Transverse colon (tissue), 4 donors: ENCODE measurements at places on chromosomes 1 and 21. TPM values are rescaled to one million over a fixed set of nuclear protein-coding genes. Genes with fewer than 3 reads are reported as not detected.

The SHISAL2A gene
- 8.2 TPM for total RNA-seq

- no peak for DNase-seq
These were observed 9.4 kb upstream of the ELAPOR1 start for GRCh38 chr1:109104364-109105151.

DNA sequence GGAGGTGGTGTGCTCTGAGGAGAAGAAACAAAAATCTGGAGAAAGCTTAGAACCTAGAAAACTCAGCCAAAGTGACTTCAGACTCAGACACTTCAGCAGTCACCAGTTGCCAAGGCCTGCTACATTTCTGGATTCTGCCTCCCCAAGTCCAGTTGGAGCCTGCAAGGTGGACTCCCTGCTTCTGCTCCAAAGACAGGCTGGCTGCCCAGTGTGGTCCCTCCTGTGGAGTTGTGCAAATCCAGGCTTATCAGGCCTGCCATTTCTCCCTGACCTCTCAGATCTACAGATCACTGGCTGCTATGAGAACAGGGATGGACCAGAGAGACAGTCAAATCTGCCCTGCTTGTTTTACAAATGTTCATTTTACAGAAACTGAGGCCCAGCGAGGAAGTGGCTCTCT lies 9.9 kb downstream of the CACHD1 start:
- DNase-seq = no peak

- DNase-seq = no peak
These were observed 1157.3 kb downstream of the PLA2G4A start for GRCh38 chr1:187985897-187986654.

GRCh38 chr1:77866296-77866695 lies 22.1 kb upstream of the NEXN start:
- no peak for DNase-seq
